ENCODE measurements at places on chromosomes 1 and 21.

GRCh38 chr1:23403038-23403336, 21.6 kb downstream of the TCEA3 start:
- no peak for DNase-seq

DNA sequence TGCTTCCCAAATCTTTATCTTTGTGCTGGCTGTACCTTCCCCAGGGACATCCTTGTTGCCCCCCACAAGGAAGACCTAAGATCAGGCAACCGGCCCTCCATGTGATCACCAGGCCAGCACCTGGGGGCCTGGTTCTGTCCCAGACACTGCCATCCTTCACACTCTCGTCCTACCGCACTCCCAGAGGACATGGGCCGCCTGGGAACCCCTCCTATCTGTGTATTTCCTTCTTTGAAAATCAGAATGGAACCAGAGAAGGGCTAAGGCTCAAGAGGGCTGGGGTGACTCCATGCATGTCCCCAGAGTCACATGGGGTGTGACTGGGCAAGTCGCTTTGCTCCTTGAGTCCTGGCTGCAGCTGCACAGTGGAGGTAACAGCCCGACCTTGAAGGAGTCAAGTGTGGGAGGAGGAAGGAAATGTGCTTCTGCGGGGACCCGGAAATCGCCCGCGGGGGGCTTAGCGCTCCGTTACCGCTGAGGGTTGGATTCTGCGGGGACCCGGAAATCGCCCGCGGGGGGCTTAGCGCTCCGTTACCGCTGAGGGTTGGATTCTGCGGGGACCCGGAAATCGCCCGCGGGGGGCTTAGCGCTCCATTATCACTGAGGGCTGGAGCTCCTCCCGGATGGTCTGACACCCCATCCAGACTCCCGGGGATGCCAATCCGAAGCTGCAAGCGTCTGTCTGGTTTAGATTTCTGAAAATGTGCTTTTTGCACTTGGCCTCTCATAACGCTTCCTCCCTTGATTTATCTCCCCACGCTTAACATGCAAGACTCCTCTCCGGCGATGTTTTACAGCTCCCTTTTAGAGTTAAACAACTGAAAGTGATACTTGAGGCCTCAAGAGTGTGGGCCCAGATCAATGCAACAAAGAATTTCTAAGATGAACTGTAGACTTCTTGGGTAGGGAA, 278.9 kb downstream of the NPHP4 start:
- no peak for DNase-seq

- DNase-seq = no peak
Measured at GRCh38 chr1:21946836-21947587, 9.9 kb upstream of the HSPG2 start.

- no peak for DNase-seq
Measured at GRCh38 chr1:30194741-30195423, 528.5 kb downstream of the MATN1 start.

All from activated CD8-positive, alpha-beta memory T cell treated with anti-CD3 and anti-CD28 coated beads for 48 hours (primary cell).